ENCODE measurements at places on chromosomes 2 and 18. TPM values are rescaled to one million over a fixed set of nuclear protein-coding genes. Genes with fewer than 3 reads are reported as not detected.

DNA sequence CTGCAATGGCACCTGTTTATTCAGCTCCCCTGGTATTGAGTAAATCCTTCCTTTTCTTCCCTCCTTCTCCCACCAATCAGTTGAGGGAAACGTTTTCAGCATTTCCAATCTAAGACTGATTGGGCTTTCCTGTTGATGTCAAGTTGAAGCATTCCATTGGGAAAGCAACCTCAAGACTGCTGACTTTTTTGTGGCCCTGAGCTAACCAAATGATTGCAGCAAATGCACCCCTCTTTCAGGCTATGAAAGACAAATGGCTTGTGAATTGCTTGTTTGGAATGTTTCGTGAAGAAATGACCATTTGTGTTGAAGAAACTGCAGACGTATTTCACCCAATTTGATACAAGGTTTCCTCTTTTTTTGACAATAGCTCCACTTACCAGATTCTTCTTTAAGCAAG is 303.5 kb downstream of the EPHA4 start:
- no peak for DNase-seq

GRCh38 chr2:159658881-159659873 is 42.8 kb upstream of the BAZ2B start:
- no peak for DNase-seq

- no peak for DNase-seq
These were observed 134.7 kb downstream of the VIT start for GRCh38 chr2:36831185-36831584.

GRCh38 chr2:226798422-226799210 is 1.0 kb downstream of the IRS1 start:
- peak; percentile 45 for DNase-seq

GRCh38 chr2:27217173-27218121 is at the start of gene CAD:
Gene CAD (plus strand): TSS chr2:27217369. CDS start chr2:27217552, 183 bp downstream.
- DNase-seq: peak; percentile 87

ACOXL gene
- 0.24 TPM for total RNA-seq

MYO5B gene
- 0.13 TPM for total RNA-seq

UGT1A4 gene
- not detected for total RNA-seq

ABCB6 gene
- 14.8 TPM for total RNA-seq
